Fibroblast of lung (primary cell): ENCODE measurements at places on chromosomes 7 and 10.
A peak's percentile ranks its signal among the peaks of the same experiment; 100 is the strongest.

DNA sequence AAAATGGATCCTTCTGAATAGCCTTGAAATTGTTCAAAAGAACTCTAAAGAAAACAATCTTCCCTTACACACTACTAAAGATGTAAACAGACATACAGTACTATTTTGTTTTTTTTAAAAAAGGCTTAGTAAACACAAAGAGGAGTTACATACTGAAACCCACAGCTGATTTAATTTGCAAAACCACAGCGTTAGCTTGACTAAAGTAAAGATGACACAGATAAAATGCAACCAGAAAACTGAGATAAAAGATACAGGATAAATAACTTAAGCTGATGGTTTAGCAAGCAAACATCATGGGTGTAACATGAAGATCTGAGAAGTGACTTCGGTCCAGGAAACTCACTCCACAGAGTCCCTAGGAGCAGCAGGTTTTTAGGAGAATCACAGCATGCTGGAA, 21.8 kb downstream of the PRKCQ start:
- no peak for DNase-seq

DNA sequence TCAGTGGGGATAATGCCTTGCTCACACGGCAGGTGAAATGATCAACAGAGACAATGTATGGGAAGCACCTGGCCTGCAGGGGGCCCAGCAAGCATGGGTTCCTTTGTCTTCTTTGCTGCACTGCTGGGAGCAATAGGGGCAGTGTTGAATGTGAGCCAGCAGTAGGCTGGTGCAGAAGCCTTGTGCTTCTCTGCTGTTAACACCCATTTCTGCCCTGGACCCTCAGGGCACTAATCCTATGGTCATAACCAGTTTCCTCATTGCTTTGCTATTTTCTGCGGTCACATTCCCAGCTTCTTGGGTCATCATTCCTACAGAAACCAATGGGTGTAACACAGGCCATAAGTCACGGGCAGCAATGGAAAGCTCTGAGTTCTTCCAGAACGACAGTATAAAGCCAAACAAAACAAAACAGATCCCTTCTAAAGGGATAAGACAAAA, 10.9 kb upstream of the LGI1 start:
- DNase-seq = peak; percentile 90

DNA sequence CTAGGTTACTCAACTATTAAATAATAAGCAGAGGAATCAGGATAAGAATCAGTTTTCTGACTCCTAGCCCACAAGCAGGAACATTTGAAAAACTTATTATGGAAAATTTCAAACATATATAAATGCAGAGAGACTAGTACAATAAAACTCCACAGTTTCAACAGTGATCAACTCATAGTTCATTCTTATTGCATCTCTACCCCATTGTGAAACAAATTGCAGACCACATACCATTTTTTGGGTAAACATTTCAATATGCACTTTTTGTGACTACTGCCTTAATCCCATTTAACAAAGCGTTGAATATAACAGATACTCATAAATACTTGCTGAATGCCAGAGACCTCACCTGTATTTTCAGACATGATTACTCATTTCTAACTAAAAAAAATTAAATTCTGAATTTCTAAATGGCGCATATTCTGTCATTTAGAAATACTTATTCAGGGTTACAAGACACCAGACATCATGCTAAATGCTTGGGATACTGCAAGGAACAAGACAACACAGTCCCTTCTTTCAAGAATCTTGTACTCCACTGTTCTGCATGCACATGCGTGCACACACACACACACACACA, 11.4 kb downstream of the CDK6 start:
- no peak for DNase-seq

- no peak for DNase-seq
These were observed 27.0 kb upstream of the HIBADH start for GRCh38 chr7:27689591-27690164.

- DNase-seq = no peak
These were observed 27.4 kb downstream of the COL1A2 start for GRCh38 chr7:94422136-94422535.

GRCh38 chr10:35140727-35141126, 14.1 kb downstream of the CREM start:
- DNase-seq = no peak

DNA sequence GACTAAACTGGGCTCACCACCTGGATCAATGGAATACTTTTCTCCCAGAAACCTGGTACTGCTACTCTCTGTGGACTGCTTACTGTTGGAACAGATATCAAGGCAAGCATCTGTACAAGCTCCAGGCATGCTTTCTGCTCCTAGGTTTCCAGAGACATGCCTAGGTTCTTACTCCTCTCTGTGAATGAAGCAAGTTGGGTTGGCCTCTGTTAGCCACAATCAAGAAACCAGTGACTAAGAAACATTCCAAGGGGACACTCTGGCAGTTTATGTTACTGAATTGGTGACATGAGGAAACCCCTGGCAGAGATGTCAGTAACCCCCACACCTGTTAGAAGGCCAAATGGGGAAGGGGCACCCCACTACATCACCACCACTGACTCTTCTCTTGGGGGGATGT, 121.9 kb downstream of the GFRA1 start:
- DNase-seq = peak; percentile 10

DNA sequence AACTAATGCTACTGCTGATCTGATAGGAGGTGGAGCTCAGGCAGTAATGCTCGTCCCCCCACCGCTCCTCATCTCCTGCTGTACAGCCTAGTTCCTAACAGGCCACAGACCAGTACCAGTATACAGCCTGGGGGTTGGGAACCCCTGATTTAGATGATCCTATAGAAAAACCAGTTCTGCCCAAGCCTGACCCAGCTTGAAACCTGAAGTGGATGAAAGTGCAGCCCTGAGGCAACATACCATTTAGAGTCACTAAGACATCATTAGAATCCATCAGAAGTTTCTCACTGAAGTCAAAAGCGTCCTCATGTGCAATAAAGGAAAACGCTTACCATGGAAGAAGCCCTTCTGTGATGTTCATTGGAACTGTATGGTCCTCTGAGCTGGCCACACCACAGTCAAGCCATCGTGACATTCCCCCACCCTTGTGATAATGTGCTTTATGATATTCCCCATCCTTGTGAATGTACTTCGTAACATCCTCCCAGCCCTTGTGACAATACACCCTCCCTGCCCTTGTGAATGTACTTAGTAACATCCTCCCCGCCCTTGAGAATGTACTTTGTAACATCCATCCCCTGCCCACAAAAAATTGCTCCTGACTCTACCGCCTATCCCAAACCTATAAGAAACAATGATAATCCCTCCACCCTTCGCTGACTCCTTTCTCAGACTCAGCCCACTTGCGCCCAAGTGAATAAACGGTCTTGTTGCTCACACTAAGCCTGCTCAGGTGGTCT, 65.9 kb upstream of the HECTD2 start:
- no peak for DNase-seq

- peak; percentile 36 for DNase-seq
These were observed 9.3 kb downstream of the TMEM248 start for GRCh38 chr7:66930341-66930740.

- no peak for DNase-seq
These were observed 132.2 kb downstream of the CHRM2 start for GRCh38 chr7:137000621-137001020.

- DNase-seq = no peak
These were observed 81.2 kb downstream of the MKX start for GRCh38 chr10:27664461-27664860.

- no peak for DNase-seq
These were observed 237.5 kb upstream of the GNAI1 start for GRCh38 chr7:79897166-79897565.

- no peak for DNase-seq
These were observed 56.7 kb downstream of the LRRC4 start for GRCh38 chr7:127974446-127975035.

DNA sequence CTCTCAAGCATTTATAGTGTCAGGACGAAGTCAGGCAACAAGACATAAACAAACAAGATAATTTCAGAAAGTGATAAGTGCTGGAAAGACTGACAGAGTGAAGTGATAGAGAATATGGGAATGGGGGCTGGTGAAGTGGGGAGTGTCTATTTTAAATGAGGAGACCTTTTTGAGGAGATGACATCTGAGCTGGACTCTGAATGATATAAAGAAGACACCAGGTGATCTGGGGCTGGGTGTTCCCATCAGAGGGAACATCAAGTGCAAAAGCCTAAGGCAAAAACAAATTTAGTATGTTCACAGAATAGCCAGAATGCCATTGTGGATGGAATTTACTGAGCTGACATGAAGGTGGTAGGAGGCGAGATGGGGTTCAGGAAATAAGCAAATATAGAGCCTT, 83.4 kb downstream of the PPP1R3A start:
- no peak for DNase-seq

DNA sequence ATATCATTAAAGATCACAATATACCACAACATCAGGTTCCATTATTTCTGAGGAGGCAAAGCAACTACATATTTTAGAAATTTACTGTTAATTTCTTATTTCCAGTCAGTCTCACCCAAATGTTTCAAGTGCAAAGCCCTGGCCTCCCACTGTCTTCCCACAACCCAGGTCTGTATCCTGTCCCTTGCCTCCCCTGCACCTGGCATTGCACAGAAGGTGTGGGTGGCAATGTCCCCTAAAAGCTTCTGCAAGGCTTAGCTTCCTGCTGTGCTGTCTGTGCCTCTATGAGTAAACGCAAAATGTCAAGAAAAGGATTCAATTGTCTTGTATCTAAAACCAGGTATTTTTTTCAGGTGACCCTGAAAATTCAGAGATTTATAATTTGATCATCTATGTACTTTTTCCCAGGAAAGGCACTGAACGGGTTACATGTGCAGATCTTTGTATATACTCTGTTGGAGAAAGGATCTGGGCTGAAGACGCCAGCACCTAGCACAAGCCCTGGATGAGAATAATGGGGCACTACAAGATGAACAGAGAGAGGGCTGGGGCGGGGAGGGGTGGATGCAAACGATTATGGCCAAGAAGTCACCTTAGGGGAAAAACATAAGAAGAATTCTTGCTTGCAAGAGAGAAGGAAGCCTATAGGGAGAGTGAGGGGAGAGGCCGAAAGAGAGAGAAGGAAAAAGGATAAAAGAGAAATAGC, 3.1 kb upstream of the ANTXRL start:
- no peak for DNase-seq

GRCh38 chr7:91079487-91079886, 184.7 kb upstream of the FZD1 start:
- peak; percentile 75 for DNase-seq

GRCh38 chr7:137669706-137670105, 177.1 kb downstream of the DGKI start:
- DNase-seq = no peak

DNA sequence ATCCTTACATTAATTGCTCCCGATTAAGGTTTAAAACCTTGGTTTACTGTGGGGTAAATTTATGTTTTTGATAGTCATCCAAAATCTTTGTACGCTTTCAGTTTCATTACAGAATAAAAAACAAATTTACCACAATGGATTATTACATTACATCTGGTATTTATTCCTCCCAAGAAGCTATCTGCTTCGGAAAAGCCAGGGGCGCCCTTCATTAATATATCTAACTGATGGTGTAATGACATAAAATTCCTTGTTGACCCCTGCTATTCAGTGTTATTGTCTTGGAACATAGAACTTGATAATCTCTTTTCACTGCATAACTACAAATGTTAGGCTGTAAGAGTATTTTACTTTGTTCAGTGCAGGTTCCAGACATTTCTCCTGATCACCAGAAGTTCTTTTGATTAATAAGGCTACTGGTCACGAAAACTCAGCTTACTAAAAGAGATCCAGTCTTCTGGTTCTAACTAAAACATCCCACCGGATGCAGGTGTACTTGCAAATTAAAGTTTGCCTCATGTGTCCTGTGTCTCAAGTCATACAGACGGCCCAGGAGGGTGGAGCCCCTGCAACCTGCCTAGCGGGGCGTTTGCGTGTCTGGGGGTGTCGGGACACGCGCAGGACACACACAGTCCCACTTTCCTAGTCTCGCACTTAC, 581 bp upstream of the GLCCI1 start:
- no peak for DNase-seq

DNA sequence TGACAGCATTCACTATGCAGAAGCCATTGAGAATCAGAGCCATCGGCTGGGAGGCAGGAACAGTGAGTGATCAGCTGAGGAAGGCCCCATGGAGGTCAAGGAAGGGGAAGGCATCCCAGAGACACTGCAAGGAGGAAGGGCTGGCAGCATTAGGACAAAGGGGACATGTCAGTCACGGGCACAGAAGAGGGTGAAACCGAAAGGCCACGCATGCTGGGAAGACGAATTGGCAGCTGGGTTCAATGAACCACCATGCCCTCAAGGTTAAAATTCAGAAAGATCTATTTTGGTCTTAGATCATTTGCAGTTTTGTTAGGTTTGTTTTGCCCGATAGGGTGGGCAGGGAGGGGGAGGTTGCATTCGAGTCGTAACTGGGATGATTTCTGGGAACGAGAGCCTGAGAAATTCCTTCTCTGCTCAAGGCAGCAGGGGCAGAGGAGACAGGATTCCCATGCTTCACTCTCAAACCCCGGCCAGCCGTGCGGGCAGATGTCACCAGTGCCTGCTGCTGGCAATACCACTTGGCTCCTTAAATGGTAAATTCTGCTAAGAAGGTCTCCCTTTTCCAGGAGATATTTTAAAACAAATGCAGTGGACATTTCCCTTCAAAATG, 57.7 kb downstream of the ASB13 start:
- DNase-seq = no peak

- DNase-seq = no peak
These were observed 8.2 kb upstream of the FAM3C start for GRCh38 chr7:121404348-121404747.

DNA sequence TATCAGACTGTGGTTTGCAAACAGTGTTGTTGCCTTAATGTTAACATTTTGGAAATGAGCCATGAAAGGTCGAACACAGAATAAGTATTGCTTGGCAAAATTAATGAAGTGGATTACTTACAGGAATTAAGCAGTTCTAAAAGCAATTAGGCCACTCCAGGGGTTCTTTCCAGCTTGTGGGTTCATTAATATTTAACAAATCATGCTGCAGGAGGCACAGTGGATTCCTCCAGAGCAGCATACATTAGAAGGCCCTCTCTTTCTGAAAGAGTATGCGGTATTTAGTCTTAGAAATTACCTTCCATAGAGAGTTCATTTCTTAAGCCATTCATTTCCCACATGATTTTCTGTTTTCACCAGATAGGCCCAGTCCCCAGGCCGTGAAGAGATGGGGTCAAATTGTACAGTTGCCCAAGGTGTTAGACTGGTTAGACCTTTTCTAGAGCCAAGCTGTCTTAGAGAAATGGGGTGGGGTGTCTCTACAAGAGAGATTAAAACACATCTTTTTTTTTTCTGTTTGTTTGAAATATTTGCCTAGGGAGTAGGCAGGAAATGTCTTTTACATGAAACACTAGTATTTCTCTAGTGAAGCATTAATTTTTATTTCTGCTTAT, 40.0 kb upstream of the AGR3 start:
- DNase-seq = no peak

DNA sequence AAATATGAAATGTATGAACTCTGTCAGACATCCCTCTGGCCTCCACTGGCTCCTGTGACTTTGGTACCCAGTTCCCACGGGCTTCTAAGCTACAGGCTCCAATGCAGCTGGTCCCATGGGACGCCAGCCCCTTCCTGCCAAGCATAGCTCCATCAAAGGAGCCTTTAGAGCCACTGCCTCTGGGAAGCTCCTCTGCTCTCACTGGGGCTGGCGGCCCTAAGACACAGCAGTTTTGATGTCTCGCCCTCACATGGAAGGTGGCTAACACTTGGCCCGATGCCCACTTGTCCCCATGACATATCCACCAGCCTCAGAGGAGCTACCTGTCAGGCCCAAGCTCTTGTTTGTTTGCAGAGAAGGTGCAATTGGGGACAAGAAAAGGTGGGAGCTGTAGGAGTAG, 453.7 kb upstream of the LRRN3 start:
- no peak for DNase-seq
